Activated naive CD4-positive, alpha-beta T cell treated with anti-CD3 and anti-CD28 coated beads for 36 hours (primary cell): ENCODE measurements at places on chromosomes 4 and X. TPM values are rescaled to one million over a fixed set of nuclear protein-coding genes. Genes with fewer than 3 reads are reported as not detected.
A peak's percentile ranks its signal among the peaks of the same experiment; 100 is the strongest.

The HELT gene
- total RNA-seq: not detected

The ADGRG4 gene
- total RNA-seq: not detected

GRCh38 chrX:41085878-41086626, 807 bp downstream of the USP9X start:
- DNase-seq: peak; percentile 49
- peaks cover 10% of the 10 kb centered on the region for H3K36me3 ChIP-seq
- no peaks in the 10 kb centered on the region for H3K27me3 ChIP-seq

- no peaks in the 10 kb centered on the region for H3K4me1 ChIP-seq
- no peak overlapping the region for H3K27ac ChIP-seq
- no peaks in the 10 kb centered on the region for H3K27me3 ChIP-seq
- no peak for DNase-seq
- H3K4me3 ChIP-seq: no peak overlapping the region
- peaks cover 39% of the 10 kb centered on the region for H3K36me3 ChIP-seq
Measured at GRCh38 chr4:25756503-25756902, 100.9 kb downstream of the SLC34A2 start.

GRCh38 chr4:148258535-148258934, 183.7 kb downstream of the NR3C2 start:
- peaks cover 15% of the 10 kb centered on the region for H3K4me1 ChIP-seq
- H3K36me3 ChIP-seq: peaks cover 9% of the 10 kb centered on the region
- no peak overlapping the region for H3K4me3 ChIP-seq
